ENCODE measurements at places on chromosomes 3 and 15.

DNA sequence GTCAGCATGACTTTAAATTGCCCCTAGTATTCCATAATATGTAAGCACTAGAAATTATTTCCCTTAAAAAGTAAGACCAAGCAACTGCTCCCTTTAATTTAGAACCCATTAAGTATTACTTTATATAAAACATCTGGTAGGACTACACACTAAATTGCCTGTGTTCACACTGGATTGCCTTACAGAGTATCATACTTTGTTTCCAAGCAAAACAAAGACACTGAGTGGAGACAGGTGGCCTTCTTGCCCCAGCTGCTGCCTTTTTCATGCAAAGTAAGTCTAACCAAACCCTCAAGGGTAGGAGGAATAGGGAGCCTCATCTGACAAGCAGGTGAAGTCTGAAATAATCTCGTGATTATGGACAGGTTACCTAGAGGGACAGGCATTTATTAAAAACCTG, 87.3 kb downstream of the PEX5L start:
- DNase-seq = no peak

DNA sequence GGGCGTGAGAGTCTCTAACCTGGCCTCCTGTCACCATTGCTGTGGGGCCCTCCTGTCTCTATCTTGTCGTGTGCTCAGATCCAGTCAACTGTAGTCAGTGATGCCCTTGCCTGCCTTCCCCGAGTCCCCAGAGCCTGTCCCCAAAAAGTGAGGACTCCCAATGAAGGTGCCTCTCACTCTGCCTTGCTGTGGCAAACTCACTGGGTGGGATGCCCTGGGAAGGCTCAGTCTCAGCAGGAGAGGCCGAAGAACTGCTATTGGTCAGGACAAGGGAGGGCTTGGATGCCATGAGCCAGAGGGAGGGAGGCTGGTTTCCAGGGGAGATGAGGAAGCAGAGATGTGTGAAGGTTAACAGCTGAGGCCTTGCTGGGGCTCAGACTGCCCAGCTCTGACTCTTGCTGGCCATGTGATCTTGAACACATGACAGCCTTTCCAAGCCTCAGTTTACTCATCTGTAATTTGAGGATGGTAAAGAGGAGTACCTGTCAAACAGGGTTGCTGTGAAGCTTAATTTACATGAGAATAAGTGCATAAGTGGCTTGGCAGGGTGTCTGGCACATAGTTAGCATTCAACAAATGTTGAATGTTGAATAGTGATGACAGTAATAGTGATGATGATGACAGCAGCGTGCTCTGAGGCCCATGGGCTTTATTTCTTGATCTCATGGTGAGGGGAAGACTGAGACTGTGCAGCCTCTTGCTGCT, 8.2 kb downstream of the KY start:
- no peak for DNase-seq

- DNase-seq = no peak
Observed at GRCh38 chr3:146542978-146543377, 1.4 kb downstream of the PLSCR1 start.

DNA sequence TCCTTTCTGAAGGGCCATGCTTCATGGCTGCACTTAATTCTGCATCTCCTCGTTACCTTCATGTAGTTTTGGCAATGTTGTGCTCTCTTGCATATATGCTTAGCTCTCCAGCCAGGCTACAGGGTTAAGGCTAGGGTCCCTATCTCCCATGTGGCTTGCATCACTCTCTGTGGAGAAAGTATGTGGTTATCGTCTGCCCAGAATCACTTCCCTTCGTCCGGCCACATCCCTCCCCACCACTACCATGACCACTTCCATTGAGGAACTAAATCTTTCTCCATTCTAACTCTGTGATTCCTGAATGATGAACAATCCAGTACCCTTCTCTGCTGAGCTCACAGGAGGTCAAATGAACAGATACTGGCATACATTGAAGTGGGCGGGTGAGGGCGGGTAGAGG, 34.0 kb downstream of the WWTR1 start:
- DNase-seq = no peak

GRCh38 chr3:118966700-118967099, 67.9 kb downstream of the IGSF11 start:
- no peak for DNase-seq

DNA sequence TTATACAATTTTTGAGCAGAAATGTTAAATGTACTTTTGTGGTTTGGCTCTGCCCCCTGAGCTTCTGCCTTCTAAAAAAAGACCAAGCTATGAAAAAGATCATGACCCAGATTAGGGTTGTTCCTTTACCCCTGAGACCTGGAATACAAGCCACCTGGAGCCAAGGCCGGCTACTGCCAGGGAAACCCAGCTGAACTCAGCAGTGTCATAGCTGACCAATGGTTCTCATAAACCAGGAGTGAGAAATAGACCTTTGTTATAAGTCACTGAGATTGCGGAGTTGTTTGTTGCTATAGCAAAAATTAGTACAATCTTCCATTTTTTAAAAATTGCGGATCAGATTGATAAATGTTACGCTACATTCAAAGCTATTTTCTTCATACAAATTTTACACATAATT, 1261.7 kb downstream of the ROBO1 start:
- no peak for DNase-seq

- DNase-seq = no peak
Observed at GRCh38 chr15:39252134-39252470, 328.8 kb upstream of the THBS1 start.

DNA sequence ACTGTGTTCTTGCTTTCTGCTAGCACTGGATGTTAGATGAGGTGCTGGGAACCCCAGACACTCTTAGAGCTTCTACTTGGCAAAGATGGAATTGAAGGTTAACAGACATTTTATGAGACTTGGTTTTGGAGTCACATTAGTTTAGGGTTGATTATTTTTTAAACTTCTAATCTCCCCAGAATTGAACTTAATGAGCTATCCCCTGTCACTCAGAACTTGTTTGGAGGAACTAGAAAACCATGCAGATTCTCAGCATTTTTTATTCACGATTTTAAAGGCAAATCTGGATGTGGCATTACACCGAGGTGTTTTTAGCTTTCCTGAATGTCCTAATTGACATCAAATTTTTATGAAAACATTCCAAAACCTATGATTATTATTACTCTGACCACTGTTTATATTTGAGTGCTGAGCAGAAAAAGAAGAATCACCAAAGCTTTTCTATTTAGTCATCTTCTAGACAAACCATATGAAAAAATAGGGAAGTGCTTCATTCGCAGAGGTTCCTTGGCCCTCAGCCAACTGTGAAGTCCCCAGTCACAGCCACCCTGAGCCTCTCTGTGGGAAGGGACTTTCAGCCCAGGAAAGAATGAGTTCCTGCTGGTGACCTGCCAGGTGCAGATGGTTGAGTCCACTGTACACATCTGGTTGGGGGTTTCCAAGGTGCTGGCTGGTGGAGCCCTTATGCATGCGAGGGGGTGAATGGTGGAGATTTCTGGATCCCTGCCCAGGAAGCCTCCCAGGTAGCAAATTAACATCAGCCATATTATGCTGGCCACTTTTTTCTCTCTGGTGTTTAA, 196.0 kb upstream of the TOPAZ1 start:
- DNase-seq = peak; percentile 53

GRCh38 chr3:99938270-99938911, 120.7 kb downstream of the CMSS1 start:
- no peak for DNase-seq

- DNase-seq = no peak
Observed at GRCh38 chr15:45474799-45475198, 47.8 kb downstream of the SLC30A4 start.

DNA sequence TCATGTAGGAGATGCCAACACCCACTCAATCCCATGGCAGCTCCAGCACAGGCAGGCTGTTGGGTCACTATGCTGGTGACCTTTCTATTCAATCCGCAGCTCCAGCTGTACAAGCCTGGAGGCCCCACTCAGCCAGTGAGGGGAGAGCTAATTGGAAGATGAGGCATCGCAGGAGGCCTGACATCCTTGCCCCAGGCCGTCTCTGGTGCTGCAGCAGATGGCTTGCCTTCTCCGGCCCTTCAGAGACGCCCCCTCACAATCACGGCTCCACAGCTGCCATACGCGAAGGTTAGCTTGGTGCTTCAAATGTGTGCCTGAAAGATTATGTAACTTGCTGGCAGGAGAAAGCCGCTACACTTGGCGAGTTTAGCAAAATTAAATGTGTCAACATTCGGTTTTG, 104.2 kb upstream of the CLSTN2 start:
- DNase-seq = no peak

DNA sequence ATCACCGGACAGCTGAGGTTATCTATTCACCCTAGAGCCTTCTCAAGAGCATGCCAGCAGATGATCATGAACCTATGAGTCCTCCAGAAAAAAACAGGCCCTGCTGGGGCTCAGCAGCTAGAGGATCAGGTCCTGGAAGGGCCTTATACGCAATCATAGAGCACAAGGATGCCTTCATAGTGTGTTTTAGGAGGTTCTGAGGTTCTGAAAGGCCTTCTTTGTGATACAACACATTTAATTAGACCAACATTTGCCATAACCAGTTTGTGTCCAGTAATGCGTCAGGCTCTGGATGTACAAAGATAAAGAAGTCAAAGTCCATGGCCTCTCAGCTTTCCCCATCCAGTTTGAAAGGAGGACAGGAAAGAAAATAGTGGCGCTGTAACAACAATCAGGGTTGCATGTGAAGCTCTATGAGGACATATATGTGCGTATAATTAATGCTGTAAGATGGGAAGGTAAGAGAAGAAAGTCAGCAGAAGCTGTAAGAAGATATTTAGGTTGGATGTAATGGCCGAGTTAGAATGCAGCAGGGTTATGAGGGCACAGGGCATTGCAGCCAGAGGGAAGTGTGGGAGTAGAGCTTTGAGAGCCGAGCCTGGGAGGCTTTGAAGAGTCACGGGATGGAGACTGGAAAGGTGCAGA, 302.6 kb upstream of the TBL1XR1 start:
- DNase-seq = no peak

- DNase-seq = no peak
Observed at GRCh38 chr3:71008350-71008935, 575.1 kb downstream of the FOXP1 start.

- no peak for DNase-seq
Observed at GRCh38 chr3:45860481-45860880, 18.6 kb upstream of the LZTFL1 start.
